Activated CD8-positive, alpha-beta memory T cell treated with anti-CD3 and anti-CD28 coated beads, Interleukin-2, amount 10 ng/mL, durations not matched to agents 7 days and 5 days (primary cell): ENCODE measurements at places on chromosomes 16 and 17. TPM values are rescaled to one million over a fixed set of nuclear protein-coding genes. Genes with fewer than 3 reads are reported as not detected.

Gene LRRC75A
- total RNA-seq: 3.0 TPM

Gene GRB7
- 0.19 TPM for total RNA-seq

Gene PRR29
- total RNA-seq: 1.5 TPM

Gene AANAT
- not detected for total RNA-seq

Gene KRTAP9-1
- total RNA-seq: not detected

Gene TMEM114
- not detected for total RNA-seq

Gene ZFPM1
- 15.1 TPM for total RNA-seq

Gene CCL23
- not detected for total RNA-seq

Gene SLC47A1
- total RNA-seq: not detected

Gene TNFRSF17
- total RNA-seq: not detected
